ENCODE measurements at places on chromosomes 7 and 10.

DNA sequence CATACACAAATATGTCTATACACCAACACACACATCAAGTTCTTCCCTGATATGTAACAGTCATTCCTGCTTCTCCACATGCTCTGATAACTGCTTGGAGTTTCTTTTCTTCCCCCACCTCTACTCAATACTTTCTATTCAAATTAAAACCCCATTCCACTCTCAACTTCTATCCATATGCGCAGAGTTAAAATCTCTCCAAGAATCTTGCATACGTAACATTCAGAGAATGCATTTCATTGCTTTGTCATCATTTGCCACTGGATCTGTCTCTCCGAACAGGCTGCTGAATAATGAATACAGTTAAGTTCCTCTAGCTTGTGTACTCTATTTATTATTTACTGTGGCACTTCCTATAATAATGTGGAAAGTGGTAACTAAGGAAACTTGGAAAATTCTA, 68.8 kb downstream of the DGKB start:
- DNase-seq = no peak

GRCh38 chr7:127903892-127904669, 127.2 kb downstream of the LRRC4 start:
- no peak for DNase-seq

DNA sequence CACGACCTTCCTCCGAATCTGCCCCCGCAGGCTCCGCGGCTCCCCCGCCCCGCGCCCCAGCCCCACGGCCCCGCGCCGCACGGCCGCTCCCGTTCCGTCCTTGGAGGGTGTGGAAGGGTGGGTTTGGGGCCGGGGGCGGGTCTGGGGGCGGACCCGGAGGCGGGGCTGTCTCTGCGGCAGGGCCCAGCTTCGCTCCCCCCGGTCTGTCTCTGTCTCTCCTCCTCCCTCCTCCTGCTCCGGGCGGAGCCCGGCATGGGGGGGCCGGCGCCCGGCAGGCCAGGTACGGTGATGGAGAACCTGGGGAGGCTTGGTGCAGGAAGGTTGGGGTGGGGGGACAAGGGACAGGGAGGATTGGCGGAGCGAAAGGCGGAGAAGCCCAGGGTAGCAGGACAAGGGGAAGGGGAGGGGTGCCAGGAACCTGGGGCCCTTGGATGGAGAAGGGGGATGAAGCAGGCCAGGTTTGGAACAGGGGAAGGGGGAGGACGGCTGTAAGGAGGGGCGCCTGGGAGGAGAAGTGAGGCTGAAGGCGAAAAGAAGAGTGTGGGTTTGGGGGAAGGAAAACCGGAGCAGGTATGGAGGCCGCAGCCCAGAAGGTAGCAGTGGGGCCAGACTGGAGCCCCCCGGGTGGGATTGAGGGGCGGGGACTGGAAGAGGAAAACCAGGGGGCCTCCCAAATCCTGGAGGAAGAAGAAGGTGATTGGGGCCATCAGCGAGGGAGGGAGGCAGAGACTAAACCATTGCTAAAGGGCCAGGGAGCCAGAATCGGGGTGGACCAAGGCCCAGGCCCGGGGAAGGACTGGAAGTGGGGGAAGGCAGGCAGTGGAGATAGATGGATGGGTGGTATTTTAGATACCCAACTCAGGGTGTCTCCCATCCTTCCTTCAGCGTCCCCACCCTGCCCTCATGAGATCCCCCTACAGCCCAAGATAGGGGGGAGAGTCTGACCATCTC, at the start of gene NYAP1:
NYAP1 (plus strand) TSS at position 206 of the 951 bp plus-strand sequence. CDS start 1,385 bp downstream, outside the sequence.
- no peak for DNase-seq

DNA sequence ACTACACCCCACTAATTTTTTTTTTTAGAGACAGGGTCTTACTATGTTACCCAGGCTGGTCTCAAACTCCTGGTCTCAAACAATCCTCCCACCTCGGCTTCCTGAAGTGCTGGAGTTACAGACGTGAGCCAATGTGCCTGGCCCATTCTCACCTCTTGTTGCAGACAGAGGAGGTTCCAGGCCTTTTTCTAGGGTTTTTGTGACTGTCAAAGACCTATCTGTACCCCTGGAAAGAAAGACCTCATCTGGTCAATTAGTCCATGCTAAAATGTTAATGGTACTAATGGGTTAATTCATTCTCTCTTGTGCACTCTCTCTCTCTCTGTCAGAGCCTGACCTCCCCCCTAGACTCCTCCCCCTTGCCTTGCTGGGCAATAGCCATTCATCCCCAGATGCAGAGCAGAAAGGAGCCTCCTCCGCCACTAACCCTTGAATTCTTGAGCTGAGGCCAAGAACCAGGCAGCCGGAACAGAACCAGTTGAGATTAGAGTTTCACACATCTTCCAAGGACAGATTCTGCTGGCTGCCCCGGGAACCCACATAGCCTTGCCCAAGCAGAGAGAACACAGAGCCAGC, 209.7 kb downstream of the SKIDA1 start:
- DNase-seq = no peak

DNA sequence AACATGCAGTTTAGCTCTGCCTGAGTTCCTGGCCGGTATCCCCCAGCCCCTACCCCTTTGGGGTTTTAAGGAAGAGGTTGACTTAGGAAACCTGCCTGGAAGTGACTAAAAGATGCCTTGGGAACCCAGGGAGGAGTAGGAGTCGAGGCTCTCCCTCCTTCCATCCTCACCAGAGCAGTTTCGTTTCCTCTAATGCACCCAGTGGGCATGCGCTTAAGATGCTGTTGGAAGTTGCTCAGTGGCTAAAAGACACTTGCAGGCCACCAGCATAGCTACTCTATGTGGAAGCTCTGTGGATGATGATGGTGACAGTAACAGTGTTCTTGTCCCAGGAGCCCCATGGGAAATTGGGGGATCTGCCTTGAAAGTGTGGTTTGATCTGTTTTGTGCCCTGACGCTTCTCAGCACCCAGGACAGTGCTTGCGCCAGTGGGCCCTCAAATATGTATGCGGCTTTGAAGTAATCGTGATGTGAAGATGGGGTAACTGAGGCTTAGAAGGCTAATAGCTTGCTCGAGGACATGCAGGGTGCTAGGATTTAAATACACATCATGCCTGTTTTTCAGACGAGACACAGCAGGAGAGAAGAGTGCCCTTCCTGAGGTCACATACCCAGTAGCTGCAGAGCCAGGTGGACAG, 32.0 kb downstream of the TBATA start:
- DNase-seq = no peak

- no peak for DNase-seq
Observed at GRCh38 chr10:7529638-7530037, 118.8 kb upstream of the SFMBT2 start.

DNA sequence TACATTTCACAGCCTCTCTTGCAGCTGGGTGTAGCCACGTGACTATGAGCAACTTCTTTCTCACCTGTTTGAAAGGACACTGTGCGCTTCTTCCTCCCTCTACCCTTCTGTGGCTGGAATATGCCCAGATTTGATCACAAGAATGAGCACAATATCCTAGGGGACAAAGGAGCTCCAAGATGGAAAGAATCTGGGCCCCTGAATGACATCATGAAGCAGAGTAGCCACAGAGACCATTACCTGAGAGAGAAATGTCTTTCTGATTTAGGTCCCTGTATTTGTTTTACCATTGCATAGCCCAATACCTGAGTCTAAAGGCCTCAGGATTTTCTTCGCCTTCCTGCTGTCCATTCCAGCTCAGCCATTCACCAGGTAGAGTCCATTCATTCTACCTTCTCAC, 15.4 kb downstream of the ZNF503 start:
- DNase-seq = no peak

DNA sequence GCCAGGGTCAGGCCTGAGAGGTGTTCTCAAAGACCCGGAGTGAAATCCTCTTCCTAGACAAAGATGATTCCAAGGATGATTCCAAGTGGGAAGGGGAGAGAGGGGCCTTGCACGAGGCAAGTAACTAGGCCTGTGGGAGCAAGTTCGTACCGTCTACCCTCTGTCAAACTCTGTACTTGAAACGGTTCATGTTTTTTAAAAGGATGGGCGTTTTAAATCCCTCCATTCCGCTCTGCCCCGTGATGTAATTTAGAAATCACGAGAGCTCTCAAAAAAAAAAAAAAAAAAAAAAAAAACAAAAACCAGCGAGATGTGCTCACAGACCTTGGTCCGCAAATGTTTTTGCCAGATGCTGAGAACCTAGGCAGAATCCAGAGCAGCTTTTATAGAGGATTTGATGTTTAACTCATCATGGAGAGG, 114.7 kb upstream of the CARD11 start:
- no peak for DNase-seq

DNA sequence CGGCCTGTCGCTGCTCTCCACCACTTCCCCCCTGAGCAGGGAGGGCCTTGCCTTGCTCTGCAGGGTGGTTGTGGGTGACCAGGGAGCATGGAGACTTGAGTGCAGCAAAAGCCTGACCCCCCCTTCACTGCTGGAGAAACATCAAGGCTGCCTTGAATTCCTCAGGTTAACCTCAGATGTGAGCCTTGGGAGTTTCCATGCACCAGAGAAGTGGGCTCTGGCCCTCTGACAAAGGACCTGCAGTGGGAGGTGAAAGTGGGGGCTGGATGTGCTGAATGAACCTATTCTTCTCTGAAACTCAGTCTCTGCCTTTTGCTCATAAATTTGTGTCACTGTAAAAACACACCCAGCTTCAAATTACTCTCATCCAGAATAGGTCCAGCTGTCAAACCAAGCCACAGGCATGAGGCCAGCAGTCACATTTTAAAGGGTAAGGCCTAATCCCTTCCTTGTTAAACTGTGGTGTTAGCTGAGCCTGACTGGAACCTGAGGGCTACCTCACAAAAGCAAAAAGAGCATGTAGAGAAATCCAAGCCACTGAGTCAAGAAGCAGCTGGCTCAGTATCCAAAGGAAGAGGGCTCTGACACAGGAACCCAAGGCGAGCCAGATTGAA, 356.8 kb downstream of the CCSER2 start:
- DNase-seq = no peak

- DNase-seq = no peak
Observed at GRCh38 chr10:34537629-34538231, 277.4 kb downstream of the PARD3 start.

DNA sequence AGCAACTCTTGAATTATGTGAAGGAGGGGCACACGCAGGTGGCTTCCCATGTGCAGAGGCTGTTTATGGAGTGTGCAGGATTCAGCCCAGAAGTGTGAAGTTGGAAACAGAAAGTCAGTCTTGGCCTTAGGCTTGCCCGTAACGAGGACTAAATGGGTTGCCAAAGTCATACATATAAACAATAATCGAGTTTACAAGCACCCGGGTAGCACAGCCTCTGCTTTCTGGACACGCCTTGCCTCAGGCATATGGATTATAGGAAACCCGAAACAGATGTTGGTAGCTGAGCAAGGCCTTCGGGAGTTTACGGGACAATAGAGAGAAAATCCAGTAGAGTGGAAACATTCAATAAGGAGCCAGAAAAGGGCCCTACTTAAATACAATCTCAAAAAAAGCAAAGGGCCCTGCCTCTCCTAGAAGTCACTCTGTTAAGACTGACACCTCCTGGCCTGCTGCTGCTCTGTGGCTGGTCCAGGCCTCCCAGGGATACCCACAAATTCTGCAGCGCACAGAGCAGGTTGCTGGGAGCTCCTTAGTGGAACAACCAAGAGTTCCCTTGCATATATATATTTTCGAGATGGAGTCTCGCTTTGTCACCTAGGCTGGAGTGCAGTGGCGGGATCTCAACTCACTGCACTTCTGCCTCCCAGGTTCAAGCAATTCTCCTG, 48.5 kb downstream of the SMKR1 start:
- no peak for DNase-seq

DNA sequence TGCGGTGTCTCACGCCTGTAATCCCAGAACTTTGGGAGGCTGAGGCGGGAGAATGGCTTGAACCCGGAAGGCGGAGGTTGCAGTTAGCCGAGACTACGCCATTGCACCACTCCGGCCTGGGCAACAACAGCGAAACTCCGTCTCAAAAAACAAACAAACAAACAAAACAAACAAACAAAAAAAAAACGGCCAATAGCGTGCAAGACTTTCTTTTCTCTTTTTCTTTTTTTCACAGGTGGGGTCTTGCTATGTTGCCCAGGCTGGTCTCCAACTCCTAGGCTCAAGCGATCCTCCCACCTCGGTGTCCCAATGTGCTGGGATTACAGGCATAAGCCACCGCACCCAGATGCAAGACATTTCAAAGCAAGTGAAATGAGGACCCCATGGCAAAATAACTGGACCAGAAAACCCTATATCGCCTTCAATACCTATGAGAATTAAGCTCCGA, 1.6 kb downstream of the PSAP start:
- DNase-seq = no peak

GRCh38 chr7:117146511-117146910, 176.3 kb downstream of the WNT2 start:
- DNase-seq = no peak

GRCh38 chr10:93758891-93759410, 1.2 kb downstream of the LGI1 start:
- no peak for DNase-seq

- no peak for DNase-seq
Observed at GRCh38 chr7:45088146-45088701, 545 bp downstream of the NACAD start.

GRCh38 chr10:72001033-72001395, 36.8 kb downstream of the CHST3 start:
- no peak for DNase-seq
